ENCODE measurements at places on chromosomes 2 and 18.
A peak's percentile ranks its signal among the peaks of the same experiment; 100 is the strongest.

DNA sequence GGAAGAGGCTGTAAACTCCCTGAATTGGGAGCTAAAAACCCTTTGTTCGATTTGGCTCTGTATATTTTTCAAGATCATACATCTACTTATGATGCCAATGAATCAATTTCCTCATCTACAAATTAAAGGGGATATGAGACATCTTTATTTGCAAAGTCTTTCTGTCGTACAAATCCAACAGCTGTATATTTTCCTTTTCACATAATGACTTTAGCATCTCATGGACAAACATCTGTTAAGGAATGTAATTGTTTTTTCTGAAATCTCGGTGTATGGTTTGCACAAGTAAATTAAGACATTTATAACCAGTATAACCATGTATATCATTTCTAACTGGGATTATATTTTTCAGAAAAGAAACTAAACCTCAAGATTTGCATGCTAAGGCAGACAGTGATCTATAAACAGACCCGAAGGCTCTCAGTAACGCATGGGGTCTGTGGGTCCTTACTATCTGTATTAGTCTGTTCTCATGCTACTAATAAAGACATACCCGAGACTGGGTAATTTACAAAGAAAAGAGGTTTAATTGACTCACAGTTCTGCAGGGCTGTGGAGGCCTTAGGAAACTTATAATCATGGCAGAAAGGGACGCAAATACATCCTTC is 130.8 kb downstream of the SLC8A1 start:
- no peak for DNase-seq

GRCh38 chr2:62511636-62512035 is 5.6 kb upstream of the TMEM17 start:
- DNase-seq, result no peak

DNA sequence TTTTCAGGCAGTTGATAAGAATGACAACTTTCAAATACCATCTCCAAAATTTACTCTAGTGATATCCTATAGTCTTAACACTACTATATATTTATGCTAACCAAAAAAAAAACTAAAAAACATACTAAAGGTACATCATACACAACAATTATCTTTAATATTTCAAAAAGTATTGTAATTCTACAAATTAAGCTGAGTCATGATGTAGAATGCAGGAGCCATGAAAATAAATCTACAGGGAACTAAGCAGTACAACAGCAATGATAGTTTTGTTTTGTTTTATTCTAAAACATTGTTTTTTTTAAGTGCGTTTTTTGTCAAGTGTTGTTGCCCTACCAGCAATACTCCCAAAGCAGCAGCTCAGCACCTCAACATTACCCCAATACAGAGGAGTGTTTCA is 314.3 kb downstream of the FSIP2 start:
- DNase-seq, result no peak

DNA sequence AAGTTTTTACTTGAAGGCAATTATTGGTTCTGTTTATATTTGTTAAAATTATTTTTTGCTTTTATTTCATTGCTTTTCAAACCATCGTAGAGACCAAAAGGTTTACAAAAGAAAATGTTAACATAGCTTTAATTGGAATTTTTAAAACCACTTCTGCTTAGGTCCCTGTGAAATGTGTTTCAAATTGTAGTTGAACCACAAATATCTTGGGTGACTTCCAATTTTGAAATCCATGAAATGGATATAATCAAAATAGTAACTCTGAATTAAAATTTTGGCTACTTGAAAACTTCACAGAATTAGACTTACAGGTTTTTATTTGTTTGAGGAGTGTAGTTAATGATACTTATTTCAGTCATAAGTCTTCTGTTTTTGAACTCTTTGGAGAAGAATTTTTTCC is 3.1 kb upstream of the SPAG16 start:
- DNase-seq, result peak; percentile 76

DNA sequence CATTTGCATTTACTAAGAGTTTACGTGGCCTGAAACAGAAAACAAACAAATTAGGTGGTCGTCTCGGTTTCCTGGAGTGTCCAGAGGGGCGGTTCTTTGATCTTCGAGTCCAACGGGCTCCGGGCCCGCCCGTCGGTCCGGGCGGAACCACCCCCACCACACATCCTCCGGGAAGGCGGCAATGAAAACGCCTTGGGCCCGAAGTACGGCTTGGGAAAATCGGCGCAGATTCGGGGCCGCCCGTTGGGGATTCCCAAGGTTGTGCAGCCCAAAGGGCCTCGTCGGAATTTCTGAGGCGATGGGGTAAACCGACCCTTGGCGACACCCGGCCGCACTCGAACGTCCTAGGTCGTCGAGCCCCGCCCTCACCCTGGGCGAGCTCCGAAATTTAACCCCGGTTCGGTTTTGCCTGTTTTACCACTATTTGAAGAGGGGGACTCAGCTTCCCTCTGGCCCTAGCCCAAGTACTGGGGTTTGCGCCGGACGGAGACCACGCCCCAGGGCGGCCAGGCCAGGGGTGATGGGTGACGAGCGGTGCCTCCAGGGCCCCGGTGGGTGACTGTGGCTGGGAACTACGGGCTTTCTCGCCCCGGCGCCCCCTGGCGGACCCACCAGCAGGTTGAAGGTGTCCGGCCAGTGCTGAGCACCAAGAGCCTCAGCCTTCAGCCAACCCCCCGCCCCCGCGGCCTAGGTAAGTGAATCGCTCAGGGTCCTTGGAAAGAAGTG is 1.9 kb upstream of the CFAP53 start:
- DNase-seq, result peak; percentile 59

GRCh38 chr2:8177566-8177965 is 504.3 kb upstream of the ID2 start:
- DNase-seq, result no peak

DNA sequence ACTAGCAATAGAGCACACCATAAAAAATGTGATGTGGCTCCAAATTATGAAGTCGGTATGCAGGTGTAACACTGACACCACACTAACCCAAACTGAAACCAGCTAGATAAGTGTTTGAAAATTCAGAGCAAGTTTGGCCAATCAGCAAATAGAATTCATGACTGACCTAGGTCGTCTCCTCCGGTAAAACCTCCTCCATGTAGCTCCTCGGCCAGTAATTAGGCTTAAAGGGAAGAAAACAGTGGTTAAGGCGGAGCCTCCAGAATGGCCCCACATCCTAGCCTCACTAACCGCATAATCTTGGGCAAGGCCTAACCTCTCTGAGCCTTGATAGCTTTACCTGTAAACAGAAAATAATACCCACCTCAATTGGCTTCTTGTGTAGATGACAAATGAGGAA is 30.1 kb downstream of the C1D start:
- DNase-seq, result no peak

- peak; percentile 25 for DNase-seq
Measured at GRCh38 chr2:112301171-112301584, 25.8 kb downstream of the ZC3H6 start.

- no peak for DNase-seq
Measured at GRCh38 chr2:109197491-109198418, 68.8 kb downstream of the SH3RF3 start.

DNA sequence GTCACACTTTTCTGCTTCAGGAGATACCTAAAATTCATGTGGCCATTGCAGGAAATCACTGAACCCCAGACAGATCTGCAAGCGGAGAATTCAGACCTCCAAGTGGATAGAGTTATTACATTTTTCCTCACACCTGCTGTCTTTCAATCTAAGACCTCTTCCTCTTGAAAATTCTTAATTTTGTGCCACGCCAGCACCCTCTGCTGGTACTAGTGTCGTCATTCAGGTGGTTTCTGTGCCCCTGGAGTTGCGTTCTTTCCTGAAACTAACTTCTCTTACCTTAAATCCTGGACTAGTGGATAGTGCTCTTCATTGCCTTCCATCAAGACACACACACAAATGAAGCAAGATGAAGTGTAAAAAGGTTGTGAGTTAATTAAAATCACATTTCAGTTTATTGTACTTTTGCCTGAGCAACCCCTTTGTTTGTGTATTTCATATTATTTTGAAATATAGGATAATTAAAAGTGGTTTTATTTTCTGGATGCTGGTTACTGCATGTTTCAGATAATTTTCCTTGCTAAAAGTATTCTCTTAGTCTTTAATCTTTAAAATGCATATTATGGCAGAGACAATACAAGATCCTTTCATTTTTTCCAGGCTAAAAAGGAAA is 1.6 kb upstream of the DNER start:
- no peak for DNase-seq

GRCh38 chr2:240936106-240936505 is 30.0 kb downstream of the CROCC2 start:
- DNase-seq, result no peak

Data from AG10803 (cell line).